ENCODE measurements at places on chromosomes 3 and 15. TPM values are rescaled to one million over a fixed set of nuclear protein-coding genes. Genes with fewer than 3 reads are reported as not detected.

- DNase-seq: peak; percentile 89
These were observed 75.9 kb upstream of the CBLB start for GRCh38 chr3:105944721-105945120.

TTC14 gene
- 56.6 TPM for total RNA-seq

- DNase-seq: no peak
These were observed 623.4 kb upstream of the SGO1 start for GRCh38 chr3:20809356-20809755.

SAMMSON gene
- 0.43 TPM for total RNA-seq
